Sciatic nerve (tissue), 2 donors: ENCODE measurements at places on chromosomes 7 and 10.

DNA sequence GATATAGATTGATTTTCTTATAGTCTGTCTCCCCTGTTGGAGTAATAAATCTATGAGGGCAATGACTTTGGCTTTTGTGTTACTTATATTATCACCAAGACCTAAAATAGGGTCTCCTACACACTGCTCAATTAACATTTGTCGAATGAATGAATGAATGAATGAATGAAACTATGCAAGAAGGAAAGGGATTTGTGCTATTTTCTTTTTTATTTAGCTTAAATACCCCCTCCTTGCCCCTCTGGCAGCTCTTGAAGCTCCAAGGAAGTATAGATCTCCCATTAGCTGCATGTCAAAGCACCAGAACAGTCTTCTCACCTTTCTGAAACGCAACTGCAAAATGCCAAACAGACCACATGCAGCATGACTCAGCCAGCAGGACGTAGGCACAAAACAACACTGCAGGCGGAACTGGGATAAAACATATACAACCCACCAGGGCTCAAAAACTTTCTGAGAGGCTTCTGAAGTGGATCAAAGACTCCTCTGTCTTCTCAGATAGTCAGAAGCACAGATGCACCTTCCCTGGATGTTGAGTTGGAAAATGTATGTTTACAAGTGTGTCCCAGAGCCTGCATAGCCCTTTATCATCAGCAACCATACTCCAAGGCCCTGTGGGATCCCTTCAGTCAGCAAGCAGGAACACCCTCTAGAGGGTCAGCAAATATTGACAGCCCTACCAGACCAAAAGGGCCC is 187.8 kb downstream of the NPSR1 start:
- DNase-seq, result no peak

DNA sequence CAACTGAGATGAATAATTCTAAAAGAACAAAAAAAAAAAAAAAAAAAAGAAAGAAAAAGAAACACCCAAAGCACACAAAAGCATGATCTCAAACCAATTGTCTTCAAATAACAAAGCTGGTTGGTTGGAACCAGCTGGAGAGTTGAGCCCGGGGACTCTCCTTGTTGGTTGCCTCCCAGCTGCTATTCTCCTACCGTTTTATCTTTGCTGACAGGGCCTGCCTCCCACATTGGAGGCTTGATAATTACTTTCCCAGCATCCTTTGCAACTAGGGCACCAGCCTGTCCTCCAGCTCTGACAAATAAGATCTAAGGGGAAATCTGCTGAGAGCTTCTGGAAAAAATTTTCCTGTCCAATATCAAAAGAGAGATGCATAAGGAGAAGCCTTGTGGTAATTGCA is 6.8 kb downstream of the PON1 start:
- no peak for DNase-seq

DNA sequence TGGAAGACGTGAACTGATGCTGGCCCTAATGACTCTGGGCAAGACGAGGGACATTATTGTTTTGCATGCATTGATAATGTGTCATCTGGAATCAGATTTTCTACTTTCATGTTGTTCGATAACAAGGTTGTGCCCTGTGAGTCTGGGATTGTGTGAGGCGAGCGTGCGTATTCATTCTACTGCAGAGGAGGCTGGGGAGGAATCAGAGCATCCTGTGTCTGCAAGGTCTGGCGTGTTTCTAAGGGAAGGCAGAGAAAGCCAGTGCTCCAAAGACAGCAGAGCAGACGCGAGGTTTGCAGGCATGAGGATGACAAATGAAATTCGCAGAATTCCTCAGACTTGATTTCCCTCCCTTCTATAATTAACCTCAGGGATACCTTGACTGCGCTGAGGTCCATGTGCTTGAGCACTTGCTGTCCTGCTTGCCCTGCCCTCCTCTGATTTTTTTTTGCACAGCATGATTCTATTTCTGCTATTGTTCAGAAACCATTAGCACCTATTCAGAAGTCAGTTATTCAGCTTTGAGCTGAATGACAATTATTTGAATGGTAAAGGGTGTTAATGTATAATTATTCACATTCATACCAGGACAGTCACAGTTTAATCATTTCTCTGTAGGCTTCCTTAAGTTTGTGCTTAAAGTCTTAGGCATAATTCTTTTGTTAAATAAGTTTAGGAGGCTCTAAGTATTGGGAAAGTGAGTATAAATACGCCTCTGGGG is 233.6 kb downstream of the EBF3 start:
- no peak for DNase-seq

GRCh38 chr7:3200504-3200903 is 100.5 kb upstream of the SDK1 start:
- no peak for DNase-seq

DNA sequence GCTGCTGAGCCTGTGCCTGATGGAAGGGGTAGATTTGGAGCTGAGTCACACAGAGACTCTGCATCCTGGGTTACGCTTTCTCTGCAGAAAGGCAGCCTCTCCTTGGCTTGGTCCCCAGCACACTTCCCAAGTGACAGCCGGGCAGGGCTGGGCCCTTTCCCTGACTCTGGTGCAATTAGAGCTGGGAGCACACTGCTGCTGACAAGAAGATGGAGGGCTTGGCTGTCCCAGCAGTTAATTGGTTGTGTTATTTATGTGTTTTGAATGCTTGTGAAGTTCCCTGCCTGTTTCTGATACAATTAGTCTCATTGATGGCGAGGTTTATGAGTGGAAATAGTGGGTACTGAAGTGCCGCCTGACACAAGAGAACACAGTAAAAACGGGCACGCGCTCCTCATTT is 123.6 kb downstream of the TCERG1L start:
- no peak for DNase-seq

DNA sequence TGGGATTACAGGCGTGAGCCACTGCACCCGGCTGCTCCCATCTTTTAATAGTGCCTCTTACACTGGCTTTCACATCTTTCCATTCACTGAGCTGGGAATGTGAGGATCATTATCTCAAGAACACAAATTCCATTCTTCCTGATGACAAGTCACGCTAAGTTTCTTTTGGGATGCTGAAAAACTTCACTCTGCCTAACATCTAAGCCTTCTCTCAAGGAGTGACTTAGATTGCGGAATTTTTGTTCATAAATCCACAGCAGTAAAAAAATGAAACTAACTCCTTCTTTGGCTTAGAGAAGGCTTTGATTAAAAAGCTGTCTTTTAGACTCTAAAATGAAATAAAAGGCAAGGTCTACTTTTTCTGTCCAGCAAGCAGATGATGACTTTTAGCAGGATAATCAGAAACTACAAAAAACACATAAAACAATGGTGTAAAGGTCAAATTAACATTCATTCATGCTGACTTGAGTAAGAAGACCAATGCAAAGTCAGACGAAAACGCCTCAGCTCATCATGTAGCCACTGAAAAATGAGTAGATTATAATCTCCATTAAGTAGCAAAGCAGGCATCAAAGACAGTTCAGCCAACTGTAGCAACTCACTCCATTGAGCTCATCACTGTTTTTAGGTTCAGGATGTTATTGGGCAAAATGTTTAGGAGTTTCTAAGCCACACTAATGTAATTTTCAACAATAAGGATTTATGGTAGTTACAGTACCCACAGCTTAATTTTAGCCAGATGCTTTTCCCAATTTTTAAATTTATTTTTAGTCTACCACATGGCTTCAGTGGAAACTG is 178.8 kb downstream of the ELMO1 start:
- no peak for DNase-seq

- DNase-seq, result peak; percentile 76
Measured at GRCh38 chr7:151013733-151014497, 10.4 kb downstream of the ATG9B start.

- DNase-seq, result peak; percentile 81
Measured at GRCh38 chr10:22340329-22341189, 4.7 kb upstream of the SPAG6 start.

GRCh38 chr10:8084799-8085198 is 30.3 kb downstream of the GATA3 start:
- DNase-seq, result no peak

- DNase-seq, result no peak
Measured at GRCh38 chr7:45712872-45713668, 138.9 kb downstream of the ADCY1 start.

DNA sequence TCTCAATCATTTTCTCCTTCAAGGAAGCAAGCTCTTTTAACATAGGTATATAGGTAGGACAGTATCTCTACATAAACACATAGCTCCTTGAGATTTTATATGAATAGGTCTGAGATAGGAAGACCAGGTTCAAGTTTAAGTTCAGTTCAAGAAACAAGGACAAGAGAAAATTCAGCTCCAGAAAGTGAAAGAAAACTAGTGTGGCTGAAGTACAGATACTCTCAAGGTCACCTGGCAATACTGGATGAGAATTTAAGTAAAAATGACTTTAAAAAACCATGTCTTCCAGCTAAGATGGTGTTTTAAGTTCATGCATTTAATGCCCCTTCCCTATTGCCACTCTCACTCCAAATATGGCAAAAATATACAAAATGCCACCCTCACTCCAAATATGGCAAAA is 91.3 kb downstream of the OSBPL3 start:
- DNase-seq, result no peak
